ENCODE measurements at places on chromosomes 12 and 14.

GRCh38 chr12:65755596-65755978 is 68.7 kb upstream of the HMGA2 start:
- DNase-seq, result no peak

GRCh38 chr14:105343194-105343593 is 28.6 kb downstream of the PACS2 start:
- no peak for DNase-seq

DNA sequence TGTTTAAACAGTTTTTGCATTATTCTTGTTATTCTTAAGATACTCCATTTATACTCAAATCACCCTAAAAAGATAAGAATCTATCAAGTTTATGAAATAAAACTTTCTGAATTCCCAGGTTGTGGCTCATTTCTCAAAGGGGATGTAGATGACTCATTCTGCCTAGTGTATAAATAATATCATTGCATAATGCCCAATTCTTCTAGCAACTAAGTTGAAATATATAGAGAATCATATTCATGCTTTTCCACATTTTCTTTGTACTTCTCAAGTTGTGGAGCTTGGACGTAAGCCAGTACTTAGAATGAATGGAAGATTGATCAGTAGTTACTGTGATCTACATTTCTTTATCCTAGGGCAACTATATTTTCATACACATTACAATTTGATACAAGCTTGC is 201.1 kb downstream of the PPFIA2 start:
- peak; percentile 53 for DNase-seq

DNA sequence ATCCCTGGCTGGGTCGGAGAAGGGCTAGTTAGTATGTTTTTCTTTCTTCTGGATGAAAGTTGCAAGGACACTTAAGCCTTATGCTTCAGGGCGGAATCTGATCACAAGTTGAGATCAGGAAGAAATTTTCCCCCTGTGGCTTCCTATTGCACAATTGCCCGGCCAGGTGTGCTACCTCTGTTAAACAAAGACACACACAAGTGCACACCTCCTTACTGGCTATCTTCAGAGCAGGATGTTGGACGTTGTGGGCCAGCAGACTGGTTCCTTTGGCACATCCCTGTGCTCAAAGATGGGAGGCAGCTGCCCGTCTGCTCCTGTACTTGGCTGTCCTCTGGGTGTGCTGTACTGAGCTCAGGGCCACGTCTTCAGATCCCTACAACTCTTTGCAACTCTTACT is 19.1 kb downstream of the ETV6 start:
- DNase-seq, result no peak

- DNase-seq, result no peak
Observed at GRCh38 chr12:132429602-132429945, 60.4 kb upstream of the FBRSL1 start.

GRCh38 chr14:36430169-36430568 is 89.9 kb downstream of the NKX2-1 start:
- no peak for DNase-seq

DNA sequence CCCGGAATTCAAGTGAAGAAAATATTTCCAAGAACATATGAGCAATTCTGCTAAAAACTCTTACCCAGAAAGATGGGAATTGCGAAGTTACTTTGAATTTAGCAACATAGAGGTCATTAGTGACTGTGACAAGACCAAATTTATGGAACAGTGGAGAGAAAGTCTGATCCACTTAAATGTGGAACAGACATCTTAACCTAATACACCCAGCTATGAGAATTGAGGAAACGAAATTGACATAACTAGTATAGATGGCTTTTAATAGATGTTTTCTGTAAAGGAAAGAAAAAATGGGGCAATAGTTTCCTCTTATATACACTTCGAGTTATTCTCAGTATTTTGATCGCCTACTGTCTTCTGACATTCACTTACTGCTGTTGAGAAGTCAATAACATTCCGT is 4.6 kb downstream of the OVCH1 start:
- no peak for DNase-seq

DNA sequence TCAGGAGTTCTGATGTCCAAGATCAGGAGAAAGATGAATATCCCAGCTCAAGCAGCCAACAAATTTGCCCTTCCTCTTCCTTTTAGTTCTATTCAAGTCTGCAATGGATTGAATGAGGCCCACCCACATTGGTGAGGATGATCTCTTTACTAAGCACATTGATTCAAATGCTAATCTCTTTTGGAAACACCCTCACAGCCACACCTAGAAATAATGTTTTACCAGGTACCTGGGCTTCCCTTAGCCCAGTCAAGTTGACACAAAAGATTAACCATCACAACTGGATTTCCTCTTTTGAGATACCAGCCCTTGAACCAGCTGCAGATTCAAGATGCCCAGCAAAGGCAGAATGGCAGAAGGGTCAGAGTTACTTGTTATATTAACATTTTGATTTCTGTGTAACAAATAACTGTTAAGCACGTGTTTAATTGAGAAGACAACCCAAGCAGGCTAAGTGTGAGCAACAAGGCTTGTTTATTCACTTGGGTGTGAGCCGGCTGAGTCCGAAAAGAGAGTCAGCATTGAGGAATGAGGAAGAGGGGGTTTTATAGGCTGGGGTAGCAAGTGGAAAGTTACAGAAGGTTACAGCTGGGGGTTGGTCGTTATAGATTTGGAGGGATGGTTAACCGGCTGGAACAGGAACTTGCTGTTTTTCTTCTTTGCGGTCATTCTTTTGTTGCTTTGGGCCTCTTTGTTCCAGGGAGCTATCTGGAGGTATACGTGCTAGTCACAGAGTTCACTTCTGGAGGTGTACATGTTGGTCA is 180.3 kb downstream of the EMP1 start:
- no peak for DNase-seq

DNA sequence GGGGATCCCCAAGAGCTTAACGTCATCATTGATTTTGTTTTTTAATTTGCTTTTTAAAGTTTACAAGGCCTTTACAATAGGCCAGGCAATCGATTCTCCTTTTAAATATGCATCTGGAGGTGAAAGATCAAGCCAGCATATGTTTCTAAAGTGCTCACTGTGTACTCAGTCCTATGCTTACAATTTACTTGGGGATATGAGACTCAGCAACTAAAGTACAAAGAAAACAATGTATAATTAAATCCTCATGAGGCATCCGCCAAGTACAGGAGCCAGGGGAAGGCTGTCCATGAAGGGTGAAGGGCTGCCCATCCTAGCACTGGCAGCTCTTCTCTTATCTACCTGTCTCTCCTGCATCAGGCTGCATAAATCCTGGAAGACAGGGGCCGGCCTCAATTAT is 11.8 kb downstream of the CCDC92 start:
- no peak for DNase-seq

- peak; percentile 49 for DNase-seq
Observed at GRCh38 chr14:33842299-33842698, 108.6 kb downstream of the EGLN3 start.

DNA sequence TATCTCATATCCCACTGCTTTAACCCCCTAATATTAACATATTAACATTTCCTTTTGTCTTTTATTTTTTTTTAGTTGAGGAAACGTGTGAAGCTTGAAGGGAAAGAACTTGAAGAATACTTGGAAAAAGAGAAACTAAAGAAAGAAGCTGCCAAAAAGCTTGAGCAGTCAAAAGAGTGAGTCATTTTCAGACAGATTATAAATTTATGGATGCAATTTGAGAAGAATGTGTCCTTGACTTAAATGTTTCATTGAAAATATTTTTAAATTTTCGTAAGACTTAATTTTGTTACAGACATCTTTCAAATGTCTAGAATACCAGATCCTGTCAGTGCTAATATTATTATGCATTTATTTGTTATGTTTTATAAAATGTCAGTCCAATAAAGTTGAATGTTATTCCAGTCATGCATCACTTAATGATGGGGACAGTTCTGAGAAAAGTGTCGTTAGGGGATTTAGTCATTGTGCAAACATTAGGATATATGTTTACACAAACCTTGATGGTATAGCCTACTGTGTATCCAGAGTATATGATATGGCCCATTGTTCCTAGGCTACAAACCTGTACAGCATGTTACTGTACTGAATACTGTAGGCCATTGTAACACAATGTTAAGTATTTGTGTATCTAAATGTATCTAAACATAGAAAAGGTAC is 32.6 kb downstream of the CPSF2 start:
- DNase-seq, result no peak

DNA sequence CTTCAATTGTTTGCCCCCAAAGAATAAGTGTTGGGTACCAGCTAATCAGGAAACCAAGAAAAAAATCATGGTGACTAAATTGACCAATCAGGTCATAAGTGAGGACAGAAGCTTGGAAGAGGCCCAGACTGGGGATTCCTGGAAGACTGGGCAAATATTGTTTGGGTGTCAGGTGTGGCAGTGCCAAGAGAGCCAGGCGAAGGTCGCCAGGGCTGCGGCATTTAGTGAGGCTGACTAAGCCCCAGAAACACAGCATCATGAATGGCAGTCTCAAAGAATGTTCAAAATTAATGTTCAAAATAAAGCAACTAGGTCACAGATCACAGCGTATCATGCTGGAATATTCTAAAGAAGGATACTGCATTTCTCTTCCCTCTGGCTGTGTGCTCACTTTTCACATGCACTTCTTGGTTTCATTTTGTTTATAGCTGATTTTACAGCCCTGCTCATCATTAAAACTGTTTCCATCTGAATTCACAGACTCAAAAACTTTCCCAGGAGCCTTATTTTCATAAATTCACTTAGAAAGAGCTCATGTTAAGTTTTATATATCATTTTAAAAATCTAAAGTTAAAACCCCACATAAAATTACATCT is 85.3 kb upstream of the OVCH1 start:
- no peak for DNase-seq

DNA sequence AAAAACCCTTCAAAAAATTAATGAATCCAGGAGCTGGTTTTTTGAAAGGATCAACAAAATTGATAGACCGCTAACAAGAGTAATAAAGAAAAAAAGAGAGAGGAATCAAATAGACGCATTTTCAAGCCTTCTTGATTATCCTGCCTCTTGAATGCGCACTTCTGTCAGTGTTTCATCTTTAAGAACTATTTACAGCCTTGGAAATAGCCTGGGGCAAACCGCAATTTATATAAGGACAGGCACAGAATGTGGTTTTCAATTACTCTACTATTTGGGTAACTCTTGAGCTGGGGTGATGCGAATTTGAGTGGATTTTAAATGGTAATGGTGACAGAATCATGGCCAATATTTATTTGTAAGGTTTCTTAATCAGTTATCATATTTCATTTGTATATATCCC is 179.1 kb upstream of the OTX2 start:
- no peak for DNase-seq

DNA sequence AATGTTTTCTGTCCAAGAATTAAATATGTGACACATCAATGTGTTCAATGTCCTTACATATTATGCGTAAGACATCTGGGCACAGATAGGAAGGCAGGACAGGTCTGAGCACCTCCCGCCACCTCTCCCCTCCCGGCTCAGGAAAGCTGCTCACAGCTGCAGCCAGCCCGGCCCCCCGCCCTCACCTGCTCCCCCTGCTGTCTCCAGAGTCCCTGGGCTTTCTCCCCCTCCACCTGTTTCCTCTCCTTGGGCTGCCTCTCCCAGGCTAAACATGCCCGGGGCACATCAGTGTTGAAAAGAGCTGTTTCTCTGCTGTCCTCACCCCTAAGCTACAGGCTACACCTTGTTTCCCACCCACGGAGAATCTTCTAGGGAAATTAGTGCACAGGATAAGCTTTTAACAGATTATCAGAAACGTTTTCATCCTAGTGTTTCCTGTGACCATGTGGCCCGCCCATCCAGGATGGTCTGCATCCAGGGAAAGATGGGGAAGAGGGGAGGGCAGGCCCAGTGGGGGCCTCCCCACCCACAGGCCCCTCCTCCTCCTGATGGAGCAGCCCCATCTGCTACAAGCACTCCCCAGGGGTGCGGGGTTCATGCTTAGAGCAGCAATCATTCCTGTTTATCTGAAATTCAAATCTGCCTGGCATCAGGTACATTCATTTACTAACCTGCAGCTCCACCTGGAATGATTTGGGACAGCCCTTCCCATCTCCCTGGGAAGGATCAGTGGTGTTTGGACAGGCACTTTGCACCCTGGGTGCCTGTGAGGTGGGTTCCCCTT is 273.8 kb upstream of the SFSWAP start:
- DNase-seq, result no peak

DNA sequence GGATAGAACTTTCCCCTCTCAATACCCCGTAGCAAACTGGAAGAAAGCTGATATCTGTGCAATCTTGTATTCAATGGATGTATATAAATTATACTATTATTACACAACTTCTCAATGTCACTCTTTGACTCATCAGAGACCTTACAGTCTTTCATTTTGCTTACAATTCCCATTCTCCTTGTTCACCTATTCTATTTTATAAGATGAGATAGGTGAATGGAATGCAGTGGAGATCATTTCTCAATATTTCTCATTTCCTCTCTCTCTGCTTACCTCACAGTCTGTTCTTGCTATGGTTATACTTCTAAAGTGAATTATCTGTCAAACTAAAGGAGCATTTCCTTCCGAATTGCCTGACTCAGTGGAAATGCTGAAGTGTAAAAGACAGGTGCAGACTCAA is 14.9 kb downstream of the FOXA1 start:
- no peak for DNase-seq

GRCh38 chr12:102847131-102847530 is 69.9 kb downstream of the PAH start:
- DNase-seq, result no peak

DNA sequence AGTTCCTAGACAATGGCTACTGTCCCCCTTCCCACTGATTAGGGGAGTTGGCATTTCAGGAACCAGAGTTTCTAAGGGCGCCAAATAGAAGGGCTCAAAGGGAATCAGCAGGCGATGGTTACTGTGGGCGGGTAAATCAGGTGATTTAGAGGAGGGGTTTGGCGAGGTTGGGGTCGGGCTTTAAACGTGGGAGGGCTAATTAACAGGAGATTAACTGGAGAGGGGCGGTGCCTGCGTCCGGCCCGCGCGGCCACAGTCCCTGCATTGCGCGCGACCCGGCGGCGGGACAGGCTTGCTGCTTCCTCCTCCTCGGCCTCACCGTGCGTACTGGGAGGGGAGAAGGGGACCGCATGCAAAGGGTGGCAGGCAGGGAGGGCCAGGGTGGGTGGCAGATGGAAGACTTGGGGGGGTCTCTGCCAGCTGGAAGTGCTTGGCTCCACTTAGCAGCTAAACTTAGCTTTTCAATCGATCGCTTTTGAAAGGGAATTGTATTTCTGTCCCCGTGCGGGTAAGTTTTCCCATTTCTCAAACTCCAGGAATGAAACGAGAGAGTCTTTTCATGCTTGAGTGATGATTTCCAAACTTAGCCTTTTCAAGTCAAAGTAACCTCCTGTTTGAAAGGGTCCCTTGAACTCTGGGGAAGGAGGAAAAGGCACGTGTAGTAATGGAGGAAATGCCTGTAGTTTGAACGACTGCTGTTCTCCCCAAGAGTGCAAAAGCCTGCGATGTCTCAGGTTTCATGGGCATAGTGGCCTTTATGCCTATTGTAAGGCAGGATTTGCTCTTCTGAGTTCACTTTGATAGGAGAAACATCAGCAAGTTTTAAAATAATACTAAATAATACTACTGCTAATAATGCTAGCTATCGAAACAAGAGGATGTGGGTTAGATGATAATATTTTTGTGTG is at the start of gene MGST1:
Gene MGST1, plus strand, starts transcription at position 255 of the 908 bp plus-strand sequence. CDS start 6,608 bp downstream, outside the sequence.
- DNase-seq, result no peak

DNA sequence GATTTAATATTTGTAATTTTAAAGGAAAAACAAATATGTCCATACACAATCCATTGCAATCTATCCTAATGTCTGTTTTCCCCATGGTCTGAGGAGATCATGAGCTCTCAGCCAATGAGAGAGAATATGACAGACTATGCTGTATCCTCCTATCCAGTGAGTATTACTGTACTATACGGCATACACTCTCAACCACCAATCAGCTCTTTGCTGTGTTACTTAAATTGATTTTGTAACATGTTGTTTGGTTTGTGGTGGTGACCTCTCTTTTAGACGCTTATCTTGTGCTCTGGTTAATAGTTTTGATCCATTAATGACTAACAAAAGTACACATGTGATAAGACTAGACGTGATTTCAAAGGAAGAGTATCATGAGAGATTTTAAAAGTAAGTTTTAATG is 231.5 kb upstream of the FOXN3 start:
- DNase-seq, result no peak
